ENCODE measurements at places on chromosomes 4 and X. TPM values are rescaled to one million over a fixed set of nuclear protein-coding genes. Genes with fewer than 3 reads are reported as not detected.

SLC49A3 gene
- total RNA-seq = 11.6 TPM

XPNPEP2 gene
- 3.6 TPM for total RNA-seq

TMEM154 gene
- total RNA-seq = 5.5 TPM

ARFIP1 gene
- 55.5 TPM for total RNA-seq

CHIC1 gene
- total RNA-seq = 17.5 TPM

ANAPC10 gene
- 33.0 TPM for total RNA-seq

SORBS2 gene
- 2.8 TPM for total RNA-seq

F8A2 gene
- not detected for total RNA-seq
